ENCODE measurements at places on chromosomes 1 and 21.

DNA sequence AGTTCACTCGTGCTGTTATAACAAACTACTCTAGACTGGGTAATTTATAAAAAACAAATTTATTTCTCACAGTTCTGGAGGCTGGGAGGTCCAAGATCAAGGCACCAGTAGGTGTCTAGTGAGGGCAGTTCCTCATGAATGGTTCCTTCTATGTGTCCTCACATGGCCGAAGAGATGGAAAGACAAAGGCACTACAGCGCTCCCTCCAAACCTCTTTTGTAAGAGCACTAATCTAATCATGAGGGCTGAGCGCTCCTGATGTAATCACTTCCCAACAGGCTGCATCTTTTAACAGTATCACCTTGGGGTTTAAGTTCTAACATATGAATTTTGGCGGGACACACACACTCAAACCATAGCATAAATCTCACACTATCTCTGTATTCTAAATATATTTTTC is 54.0 kb upstream of the KANK4 start:
- no peak for DNase-seq

- DNase-seq: no peak
These were observed 68.3 kb upstream of the RC3H1 start for GRCh38 chr1:174090471-174090870.

GRCh38 chr1:150999051-150999674 is 7.5 kb downstream of the MINDY1 start:
- no peak for DNase-seq

DNA sequence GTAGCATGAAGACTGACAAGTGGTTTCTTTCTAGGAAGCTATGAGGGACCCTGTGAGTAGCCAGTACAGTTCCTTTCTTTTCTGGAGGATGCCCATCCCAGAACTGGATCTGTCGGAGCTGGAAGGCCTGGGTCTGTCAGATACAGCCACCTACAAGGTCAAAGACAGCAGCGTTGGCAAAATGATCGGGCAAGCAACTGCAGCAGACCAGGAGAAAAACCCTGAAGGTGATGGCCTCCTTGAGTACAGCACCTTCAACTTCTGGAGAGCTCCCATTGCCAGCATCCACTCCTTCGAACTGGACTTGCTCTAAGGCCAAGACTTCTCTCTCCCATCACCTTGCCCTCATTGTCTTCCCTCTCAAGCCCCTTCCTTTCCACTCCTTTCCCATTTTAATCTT is 3.4 kb upstream of the GABPB2 start:
- no peak for DNase-seq

DNA sequence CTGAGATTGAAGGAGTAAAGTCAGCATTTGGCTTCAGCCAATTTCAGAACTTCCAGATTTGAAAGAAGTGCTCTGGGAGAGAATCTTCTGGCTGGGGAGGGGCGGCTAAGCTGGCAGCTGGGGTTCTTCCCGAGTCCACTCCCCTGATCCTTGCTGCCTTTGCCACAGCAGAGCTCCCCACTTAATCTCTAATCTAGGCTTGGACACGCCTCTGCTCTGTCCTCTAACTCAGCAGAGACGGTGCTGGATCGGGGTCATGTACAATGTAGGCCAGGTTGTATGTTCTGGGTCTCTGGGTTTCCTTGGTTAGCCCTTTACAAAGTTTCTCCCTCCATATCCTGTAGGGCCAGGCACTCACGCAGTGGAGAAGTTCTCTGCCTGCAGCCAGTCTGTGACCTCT is 10.1 kb upstream of the GSTM3 start:
- peak; percentile 14 for DNase-seq
